Osteocyte (in vitro differentiated cells): ENCODE measurements at places on chromosomes 5 and 9. TPM values are rescaled to one million over a fixed set of nuclear protein-coding genes. Genes with fewer than 3 reads are reported as not detected.

The LRRC19 gene
- total RNA-seq = not detected in 2 replicates

The TMEM232 gene
- total RNA-seq = 2.7 and 3.5 TPM in 2 replicates

The TRIM36 gene
- 11.1 and 13.3 TPM in 2 replicates for total RNA-seq

The CSNK1G3 gene
- 39.0 and 42.1 TPM in 2 replicates for total RNA-seq
